Stimulated activated CD4-positive, alpha-beta T cell treated with anti-CD3 and anti-CD28 coated beads, Interleukin-12 subunit alpha, Interleukin-12 subunit beta, amount 100 ng/mL, for 4 hours (primary cell): ENCODE measurements at places on chromosomes 3 and 15.

DNA sequence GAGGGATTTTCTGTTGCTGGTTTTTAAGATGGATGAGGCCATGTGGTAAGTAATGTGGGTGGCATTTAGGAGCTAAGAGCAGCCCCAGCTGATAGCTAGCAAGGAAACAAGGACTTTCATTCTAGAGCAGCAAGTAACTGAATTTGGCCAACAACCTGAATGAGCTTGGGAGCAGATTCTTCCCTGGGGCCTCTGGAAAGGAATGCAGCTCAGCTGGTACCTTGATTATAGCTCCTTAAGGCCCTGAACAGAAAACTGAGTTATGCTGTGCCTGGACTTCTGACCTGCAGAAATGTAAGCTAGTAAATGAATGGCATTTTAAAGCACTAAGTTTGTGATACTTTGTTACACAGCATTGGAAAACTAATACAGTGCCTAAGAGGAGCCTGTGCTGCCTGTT, 565.5 kb downstream of the PDCD6IP start:
- DNase-seq, result no peak

DNA sequence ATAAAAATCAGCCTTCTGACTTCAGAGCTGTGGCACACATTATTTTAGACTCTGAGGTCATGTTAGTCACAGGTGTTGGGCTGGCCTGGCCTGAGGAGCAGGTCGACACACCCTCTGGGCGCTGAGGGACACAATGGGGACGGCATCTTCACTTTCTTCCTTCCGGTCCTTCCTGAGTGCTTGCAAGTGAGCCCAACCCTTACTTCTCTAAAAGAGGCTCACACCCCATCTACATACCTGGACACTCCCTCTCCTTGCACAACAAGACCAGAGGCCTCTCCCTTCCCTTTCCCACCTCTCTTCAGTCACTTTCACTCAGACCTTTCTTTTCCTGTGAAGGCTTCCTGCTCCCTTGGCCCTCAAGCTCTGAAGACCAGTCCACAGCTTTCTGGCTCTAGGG, 85.4 kb downstream of the XXYLT1 start:
- no peak for DNase-seq

- DNase-seq, result peak; percentile 41
Observed at GRCh38 chr3:38479431-38480092, 16.6 kb upstream of the EXOG start.

DNA sequence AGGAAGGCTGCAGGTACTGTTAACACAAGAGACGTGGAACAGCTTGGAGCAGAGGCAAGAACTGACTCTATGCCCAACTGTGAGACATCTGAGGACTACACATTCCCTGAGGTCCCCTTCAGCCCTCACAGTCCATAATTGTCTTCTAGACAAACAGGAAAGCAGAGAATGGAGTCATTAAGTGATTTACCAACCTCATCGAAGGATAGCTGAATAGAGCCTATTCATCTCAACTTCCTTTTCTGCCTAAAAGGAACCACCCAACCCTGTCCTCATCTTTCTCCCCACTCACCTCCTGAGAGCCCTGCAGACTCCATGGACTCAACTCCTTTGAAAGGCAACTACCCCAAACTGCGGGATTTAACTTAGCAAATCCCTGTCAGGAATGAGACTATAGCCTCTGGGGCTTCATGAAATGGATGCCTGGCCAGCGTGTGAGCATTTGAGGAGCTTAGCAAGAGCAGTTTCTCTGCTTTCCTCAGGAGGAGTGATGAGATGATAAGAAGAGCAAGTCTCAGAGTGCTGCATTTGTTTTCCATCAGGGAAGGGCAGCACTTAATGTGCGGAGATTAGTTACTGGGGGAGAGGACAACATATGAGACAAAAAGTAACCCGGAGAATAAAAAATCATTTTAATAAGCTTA, 61.5 kb upstream of the FILIP1L start:
- no peak for DNase-seq

GRCh38 chr3:20405744-20406143, 219.7 kb upstream of the SGO1 start:
- DNase-seq, result no peak

- no peak for DNase-seq
Observed at GRCh38 chr3:149363053-149363452, 14.4 kb downstream of the TM4SF1 start.

DNA sequence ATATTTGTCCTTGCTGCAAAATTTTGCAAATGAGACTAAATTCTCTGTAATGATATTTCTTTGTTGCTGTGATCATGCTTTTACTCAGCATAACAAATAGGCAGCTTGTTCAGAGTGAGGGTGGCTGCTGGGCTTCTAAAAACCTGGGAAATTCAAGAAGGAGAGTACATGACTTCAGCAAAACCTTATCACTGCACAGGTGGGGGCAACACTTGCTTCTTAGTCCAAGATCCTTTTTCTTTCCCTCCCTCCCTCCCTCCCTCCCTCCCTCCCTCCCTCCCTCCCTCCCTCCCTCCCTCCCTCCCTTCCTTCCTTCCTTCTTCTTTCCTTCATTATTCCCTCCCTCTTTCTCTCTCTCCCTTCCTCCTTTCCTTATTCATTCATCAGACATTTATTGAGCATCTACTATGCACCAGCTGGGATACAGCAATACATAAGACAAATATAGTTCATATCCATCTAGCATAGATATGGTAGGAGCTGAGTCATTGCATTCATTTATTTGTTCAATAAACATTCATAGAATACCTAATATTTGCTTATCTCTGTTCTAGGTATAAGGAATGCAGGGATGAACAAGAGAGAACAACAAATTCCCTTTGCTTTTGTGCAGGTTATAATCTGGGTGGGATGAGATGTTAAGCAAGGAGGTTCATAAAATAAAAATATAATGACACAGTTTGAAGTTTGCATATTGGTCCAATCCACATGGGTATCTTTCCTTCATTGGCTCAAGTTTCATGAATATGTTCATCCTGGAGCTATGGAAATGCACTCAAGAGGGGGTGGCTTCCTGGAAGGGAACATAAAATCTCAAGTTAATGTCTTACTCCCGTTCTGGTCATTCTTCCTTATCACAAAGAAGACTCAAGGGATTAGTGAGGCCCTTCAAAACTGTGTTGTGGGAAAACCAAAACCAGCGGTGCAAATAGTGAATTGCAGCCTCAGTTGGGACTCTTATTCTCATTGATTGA, 210.7 kb downstream of the PDCD6IP start:
- no peak for DNase-seq

DNA sequence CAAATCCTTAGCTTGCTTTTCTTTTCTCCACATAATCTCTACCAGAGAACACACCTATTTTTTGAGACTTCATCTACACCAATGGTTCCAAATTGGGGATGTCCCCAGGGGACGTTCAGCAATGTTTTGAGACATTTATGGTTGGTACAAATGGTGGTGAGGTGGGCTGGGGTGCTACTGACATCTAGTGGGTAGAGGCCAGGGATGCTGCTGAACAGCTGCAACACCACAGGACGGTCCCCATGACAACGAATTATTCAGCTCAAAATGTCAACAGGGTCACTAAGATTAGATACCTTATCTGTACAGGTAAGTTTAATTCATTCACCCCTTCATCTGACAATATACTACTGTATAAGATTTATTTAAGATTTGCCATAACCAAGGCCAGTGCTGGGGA, 14.4 kb downstream of the GK5 start:
- DNase-seq, result no peak

DNA sequence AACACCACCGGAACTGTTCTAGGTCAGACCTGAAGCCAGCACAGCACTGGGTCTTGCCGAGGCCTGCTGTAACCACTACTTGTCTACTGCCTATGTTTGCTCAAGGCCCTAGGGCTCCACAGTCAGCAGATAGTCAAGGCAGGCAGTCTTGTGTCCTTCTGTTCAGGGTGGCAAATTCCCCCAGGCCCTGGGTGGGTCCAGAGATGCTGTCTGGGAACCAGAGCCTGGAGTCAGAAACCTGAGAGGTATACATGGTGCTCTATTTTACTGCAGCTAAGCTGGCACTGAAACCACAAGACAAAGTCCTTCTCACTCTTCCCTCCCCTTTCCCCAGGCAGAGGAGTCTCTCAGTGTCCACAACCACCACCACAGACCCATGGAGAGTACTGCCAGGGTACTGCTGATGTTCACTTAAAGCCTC, 89.9 kb downstream of the BBX start:
- no peak for DNase-seq
